Activated CD4-positive, alpha-beta T cell treated with anti-CD3 and anti-CD28 coated beads, Interleukin-2, amount 50 U/mL, for 16 hours (primary cell): ENCODE measurements at places on chromosomes 1 and 21.

DNA sequence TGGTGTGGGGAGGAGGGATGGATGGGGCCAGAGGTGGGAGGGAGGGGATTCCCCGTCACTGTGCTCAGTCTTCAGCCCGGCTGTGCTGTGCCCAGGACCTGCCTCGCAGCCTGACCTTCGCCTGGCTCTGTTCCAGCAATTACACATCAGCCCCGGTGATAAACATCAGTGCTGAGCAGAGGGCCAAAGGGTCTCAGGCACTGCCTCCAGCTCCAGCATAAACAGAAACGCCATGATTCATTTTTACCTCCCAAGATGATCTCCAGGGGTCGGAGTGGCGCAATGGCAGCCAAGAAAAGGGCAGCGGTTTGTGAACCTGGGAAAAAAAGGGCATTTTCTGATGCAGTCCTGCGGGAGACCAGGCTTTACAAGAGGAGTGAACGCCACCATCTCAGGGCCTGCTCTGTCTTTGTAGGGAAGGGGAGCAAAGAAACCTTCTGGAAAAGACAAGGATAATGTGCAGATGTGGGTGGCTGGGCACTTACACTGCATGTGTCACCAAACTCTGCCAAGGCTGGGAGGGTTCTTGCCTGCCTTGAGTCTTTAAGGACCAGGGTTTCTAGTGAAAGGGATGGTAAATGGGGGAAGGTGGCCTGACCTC, 28.1 kb downstream of the SHISA4 start:
- no peak for DNase-seq

- no peak for DNase-seq
These were observed 194.0 kb downstream of the TOMM20 start for GRCh38 chr1:234934611-234935033.

GRCh38 chr1:147539122-147539575, 2.2 kb upstream of the BCL9 start:
- DNase-seq: no peak

DNA sequence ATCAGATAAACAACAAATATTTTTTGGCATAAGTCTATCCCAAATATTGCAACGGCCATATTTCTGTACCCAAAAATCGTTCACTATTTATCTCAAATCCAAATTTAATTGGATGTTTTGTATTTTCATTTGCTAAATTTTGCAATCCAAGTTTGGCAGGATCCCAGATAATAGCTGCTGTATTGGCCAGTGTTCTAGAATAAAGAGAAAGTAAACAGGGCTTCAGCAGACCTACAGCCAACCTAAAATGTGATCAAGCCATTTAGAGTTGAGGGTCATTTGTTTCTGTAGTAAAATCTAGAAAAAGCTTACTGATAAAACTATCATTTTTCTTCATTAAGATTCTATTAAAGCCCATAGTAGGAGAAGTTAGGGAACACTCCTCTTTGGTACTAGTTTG, 506.6 kb upstream of the PTBP2 start:
- no peak for DNase-seq

GRCh38 chr1:190476806-190477205, 858 bp downstream of the BRINP3 start:
- no peak for DNase-seq

GRCh38 chr1:27574871-27575831, 28.8 kb downstream of the AHDC1 start:
- no peak for DNase-seq
